ENCODE measurements at places on chromosomes 7 and 10.

DNA sequence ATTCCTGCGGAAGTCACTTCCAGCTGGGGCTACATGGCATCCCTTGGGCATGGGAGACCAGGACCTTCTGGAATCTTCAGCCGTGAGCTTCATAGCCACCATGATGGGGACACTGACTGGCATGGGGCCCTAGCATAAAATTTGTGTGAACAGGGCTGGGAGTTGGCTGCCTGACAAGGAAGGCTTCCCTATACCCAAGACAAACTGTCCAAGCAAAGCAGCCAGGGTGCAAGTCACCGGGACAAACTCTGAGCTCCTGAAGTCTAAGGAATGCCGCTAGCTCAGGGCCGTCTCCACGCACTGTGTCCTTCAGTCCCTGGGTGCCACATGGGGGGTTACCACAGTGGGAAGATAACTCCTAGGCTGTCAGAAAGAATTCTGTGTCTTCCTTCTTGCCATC lies 627.4 kb downstream of the CALN1 start:
- no peak for DNase-seq

DNA sequence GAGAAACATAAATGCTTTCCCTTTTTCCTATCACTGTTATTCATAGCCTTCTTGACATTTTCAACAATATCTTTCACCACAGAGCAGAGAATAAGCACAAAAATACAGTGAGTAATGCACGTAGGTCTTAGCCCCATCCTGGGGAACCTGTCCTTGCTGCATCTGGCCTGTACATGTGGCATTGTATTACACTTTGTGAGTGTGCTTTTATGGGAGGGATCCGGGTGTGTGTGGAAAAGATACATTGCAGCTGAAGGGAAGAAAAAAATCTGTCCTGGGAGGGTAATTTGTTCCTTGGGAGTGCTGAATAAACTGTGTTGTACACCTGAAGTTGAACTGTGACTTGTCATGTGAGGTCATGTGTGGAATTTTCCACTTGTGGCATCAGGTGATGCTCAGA lies 422.7 kb upstream of the LRGUK start:
- no peak for DNase-seq

DNA sequence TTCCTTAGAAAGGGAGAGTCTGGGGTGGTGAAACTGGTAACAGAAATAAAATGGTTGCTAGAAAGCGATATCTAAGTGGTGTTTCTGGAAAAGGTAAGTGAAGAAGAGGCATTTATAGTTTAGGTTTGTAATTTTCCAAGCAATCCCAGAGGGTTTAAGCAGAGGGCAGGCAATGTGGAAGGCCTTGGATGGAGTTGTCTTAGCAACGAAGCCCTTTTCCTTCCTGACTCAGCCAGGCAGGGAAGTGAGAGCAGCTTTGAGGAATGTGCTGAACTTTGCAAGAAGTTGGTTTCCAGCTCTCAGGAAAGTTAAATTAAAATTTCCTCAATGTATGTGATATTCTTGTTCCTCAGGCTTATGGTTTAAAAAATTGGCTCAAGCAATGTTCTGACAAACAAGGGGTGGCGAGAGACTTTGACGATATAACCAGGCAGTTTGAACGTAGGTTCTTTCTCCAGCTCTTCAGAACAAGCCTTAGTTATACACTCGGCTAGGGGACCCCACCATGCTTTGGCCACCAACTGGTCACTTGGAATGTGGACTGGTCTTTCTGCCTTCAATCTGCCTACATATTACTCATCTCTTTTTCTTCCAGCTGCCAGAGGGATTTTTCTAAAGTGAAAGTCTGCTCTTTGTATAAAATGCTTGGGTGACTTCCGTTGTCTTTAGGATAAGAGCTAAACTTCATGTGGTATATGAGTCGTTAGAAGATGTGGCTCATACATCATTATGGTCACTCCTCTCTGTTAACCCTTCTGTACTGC lies 66.9 kb upstream of the SLC25A13 start:
- DNase-seq, result peak; percentile 81

GRCh38 chr10:74675484-74675883 lies 150.9 kb upstream of the KAT6B start:
- DNase-seq, result no peak

- DNase-seq, result no peak
Observed at GRCh38 chr7:41729059-41729458, 26.2 kb upstream of the INHBA start.
